HEK293T (cell line): ENCODE measurements at places on chromosomes 2 and 18.

DNA sequence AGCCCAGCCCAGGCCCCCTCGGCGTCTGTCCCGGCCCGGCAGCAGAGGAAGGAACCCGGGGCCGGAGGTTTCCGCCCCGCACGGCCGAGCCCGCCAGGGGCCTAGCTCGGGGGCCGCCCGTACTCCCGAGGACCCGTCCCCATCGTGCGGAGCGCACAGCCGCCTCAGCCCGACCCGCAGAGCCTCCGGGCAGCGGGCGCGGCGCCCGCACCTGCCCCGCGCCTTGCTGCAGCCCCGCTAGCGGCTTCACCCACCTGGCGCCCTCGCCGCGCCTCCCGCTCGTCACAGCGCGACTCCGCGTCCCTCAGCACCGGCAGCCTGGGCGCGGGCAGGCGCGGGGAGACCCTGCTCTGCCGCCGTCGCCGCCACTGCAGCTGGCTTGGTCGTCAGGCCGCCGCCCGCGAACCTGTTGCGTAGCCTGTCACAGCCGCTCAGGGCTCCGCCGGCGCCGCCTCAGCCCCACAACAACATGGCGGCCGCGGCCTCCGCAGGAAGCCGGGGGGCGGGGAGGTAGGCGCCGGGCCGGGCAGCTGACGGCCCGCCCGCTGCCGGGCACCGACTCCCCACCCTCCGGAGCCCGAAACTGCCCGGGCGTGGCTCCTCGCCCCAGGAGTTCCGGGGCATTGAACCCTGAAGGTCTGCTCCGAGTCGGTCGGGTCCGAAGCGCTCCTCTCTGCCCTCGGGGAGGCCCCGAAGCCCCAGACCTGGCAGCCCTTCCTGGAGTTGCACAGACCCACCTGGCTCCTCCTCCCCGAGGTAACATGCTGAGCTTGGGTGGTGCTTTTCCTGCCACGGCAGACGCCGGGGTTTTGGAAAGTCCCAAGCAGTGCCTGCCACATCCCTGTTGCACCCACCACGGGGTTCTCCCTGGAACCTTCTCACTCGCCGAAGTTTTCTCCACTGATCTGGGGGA is at the start of gene ITSN2:
Gene ITSN2 (minus strand): TSS at position 487 of the 913 bp plus-strand sequence. CDS start 32,454 bp downstream, outside the sequence.
- peak; percentile 78 for DNase-seq

GRCh38 chr2:128410758-128411215 is 92.1 kb upstream of the HS6ST1 start:
- DNase-seq, result no peak

GRCh38 chr2:29262681-29263260 is 147.6 kb downstream of the CLIP4 start:
- no peak for DNase-seq

DNA sequence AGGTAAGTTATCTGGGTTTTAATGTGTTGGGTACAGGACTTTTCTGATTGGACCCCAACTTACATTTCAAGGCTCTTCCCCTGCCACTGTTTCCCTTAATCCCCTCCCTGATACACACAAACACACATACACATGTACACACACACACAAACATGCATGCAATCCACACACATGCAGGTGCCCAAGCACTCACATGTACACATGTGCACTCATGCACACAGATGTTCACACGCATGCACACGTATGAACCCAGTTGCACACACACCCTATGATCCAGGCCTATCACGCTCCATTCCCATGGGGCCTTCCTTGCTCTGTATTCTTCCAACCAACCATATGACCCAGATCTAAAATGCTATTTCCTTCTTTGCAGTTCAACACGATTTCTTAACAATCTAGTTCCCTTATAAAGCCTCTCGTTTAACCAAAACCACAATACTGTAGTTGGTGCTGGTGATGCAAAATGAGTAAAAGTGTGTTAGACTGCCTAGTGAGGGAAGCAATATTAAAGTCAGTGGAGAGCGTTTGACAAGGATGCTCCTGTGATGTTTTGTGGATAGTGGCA is 11.1 kb downstream of the SERPINB8 start:
- no peak for DNase-seq

- no peak for DNase-seq
Measured at GRCh38 chr2:56021136-56021474, 97.5 kb upstream of the EFEMP1 start.

- DNase-seq, result no peak
Measured at GRCh38 chr2:77999376-77999775, 477.2 kb upstream of the LRRTM4 start.

DNA sequence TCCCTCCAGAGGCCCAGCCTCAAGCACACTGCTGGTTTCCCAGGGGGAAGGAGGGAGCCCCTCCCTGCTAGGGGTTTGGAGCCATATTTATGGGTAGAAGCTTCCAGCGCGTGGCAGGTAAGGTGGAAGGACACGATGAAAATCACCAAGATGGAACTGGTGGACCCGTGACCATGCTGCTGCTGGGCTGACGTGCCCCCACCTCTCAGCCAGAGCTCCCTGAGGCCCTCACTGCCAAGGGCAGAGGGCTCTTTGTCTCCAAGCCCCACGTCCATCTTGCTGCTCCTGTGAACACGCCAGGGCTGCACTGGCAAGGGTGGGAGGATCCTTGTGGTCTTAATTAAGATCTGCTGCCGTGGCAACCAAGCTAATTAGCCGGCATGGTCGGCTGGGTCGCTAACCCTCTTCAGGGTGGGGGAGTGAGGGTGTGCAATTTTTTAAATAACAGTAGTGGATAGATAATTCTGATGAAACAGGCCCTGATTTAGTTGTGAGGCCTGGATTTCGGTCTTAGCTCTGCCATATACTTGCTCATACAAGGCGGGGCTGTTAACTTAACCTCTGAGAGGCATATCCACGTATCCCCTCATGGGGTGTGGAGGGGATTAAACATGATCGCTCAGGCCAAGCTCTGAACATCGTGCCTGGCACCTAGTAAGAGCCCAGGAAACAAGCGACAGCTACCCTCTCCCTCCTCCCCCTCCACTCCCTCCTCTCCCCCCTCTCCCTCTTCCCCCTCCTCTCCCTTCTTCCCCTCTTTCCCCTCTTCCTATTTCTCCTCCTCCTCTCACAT is 232.8 kb downstream of the CELF4 start:
- no peak for DNase-seq

- DNase-seq, result no peak
Measured at GRCh38 chr18:13287372-13287771, 68.8 kb downstream of the LDLRAD4 start.

- no peak for DNase-seq
Measured at GRCh38 chr2:216539120-216539519, 40.5 kb downstream of the RPL37A start.
